DMS153 (cell line): ENCODE measurements at places on chromosomes 6 and 20.

GRCh38 chr6:107730683-107731314 lies 93.3 kb downstream of the SCML4 start:
- DNase-seq: no peak

- no peak for DNase-seq
Observed at GRCh38 chr6:109579361-109579760, 96.3 kb upstream of the ZBTB24 start.

GRCh38 chr6:92050216-92050615 lies 1369.1 kb downstream of the EPHA7 start:
- DNase-seq: no peak

DNA sequence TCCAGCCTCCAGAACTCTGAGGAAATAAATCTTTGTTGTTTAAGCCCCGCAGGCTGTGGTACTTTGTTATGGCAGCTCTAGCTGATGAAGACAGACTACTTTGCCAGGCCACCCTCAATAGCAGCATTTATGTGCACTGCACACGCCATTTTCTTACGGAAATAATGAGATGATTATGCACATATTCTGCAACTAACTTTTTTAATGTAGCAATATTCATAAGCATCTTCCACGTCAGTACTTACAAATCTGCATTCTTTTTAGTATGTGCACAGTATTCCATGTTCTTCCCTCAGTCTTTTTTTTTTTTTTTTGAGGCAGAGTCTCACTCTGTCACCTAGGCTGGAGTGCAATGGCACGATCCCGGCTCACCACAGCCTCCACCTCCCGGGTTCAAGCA lies 46.8 kb upstream of the DSP start:
- DNase-seq: no peak

- no peak for DNase-seq
Observed at GRCh38 chr20:63016514-63017075, 9.8 kb upstream of the BHLHE23 start.

GRCh38 chr6:154751011-154751800 lies 18.0 kb downstream of the SCAF8 start:
- no peak for DNase-seq

- no peak for DNase-seq
Observed at GRCh38 chr6:101851911-101852310, 458.4 kb downstream of the GRIK2 start.

GRCh38 chr6:76420094-76420493 lies 347.6 kb upstream of the IMPG1 start:
- no peak for DNase-seq

GRCh38 chr20:58930496-58930895 lies 50.6 kb upstream of the NELFCD start:
- DNase-seq: no peak

GRCh38 chr6:132995432-132995831 lies 181.1 kb downstream of the RPS12 start:
- no peak for DNase-seq

DNA sequence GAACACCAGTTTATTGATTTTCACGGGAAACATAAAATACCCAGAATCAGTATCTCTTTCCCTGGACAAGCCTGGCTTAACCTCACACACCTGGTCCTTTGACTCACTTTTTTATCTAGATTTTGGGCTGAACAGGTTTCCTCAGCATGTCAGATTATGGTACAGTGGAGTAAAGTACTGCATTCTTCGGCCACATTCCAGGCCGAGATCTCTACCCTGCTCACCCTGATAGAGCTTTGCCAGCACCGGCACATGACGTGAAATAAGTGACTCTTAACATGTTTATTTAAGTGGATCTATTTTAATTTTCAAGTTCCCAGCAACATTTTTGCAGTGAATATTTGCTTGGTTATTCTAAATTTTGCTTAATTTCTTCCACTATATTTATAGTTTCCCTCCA lies 79.0 kb upstream of the POPDC3 start:
- no peak for DNase-seq
